Colonic mucosa (tissue), 4 donors: ENCODE measurements at places on chromosomes 16 and 17. TPM values are rescaled to one million over a fixed set of nuclear protein-coding genes. Genes with fewer than 3 reads are reported as not detected.

- H3K4me3 ChIP-seq = no peak overlapping the region
- H3K27ac ChIP-seq = no peak overlapping the region
- no peaks in the 10 kb centered on the region for H3K27me3 ChIP-seq
Observed at GRCh38 chr16:30350134-30350871, 4.8 kb downstream of the CD2BP2 start.

DNA sequence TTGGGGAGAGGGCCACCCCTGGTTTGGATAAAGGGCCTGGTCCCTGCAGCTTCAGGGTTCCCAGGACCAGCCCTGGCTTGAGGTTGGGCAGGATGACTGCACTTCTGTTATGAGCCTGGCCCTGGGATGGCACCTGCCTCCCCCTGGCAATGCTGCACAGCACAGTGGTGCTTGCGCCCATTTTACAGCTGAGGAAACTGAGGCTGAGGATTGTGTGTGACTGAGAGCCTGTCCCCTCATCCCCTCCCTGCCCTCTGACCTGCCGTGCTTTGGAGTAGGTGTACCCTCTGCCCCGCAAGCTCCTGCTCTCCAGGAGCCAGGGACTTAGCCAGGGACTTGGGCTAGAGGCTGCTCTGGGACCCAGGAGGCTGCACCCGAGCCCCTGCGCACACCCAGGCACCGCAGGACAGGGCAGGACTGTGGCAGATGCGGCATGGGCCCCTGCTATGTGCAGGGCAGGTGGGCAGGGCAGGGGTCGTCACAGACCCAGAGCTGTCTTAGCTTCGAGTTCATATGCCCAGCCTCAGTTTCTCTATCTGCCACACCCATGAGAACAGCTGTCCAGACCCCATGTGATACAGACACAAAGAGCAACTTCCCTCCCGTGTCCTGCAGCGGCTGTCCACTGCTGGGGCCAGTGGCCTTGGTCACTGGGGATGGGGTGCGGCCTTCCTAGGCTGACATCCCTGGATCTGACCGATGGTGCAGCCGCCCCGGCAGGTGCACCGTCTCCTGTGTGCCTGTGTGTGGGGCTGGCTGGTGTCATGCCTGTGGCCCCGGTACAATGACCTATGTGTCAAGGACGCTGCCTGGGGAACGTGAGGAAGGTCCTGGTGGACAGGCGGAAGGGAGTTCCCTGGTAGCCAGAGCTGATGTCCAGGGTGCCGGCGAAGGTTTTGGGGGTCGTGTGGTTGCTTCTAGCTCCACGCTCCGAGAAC is 36.6 kb downstream of the BAHCC1 start:
- no peak for DNase-seq
- H3K4me1 ChIP-seq = peaks cover 29% of the 10 kb centered on the region
- no peaks in the 10 kb centered on the region for H3K36me3 ChIP-seq
- no peak overlapping the region for H3K27ac ChIP-seq
- no peak overlapping the region for H3K4me3 ChIP-seq

DNA sequence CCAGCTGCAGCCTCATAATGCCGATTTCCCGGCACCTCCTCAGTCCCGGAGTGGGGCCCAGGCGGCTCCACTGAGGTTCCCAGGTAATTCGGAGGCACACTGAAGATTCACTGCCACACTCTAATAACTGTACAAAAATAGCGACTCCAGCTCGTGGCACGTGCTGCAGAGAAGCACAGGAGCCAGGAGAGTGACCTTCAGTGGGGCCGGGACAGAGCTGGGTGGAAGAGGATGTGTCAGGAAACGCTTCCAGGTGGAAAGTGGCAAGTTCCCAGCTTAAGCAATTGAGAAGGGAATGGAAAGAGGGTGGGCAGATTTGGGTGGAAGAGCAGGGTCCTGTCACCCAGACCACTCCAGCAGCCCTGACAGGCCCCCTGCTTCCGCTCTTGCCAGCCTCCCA is 3.1 kb upstream of the TRAP1 start:
- H3K27me3 ChIP-seq = no peaks in the 10 kb centered on the region
- peaks cover 3% of the 10 kb centered on the region for H3K4me1 ChIP-seq
- H3K36me3 ChIP-seq = no peaks in the 10 kb centered on the region
- no peak overlapping the region for H3K27ac ChIP-seq

DNA sequence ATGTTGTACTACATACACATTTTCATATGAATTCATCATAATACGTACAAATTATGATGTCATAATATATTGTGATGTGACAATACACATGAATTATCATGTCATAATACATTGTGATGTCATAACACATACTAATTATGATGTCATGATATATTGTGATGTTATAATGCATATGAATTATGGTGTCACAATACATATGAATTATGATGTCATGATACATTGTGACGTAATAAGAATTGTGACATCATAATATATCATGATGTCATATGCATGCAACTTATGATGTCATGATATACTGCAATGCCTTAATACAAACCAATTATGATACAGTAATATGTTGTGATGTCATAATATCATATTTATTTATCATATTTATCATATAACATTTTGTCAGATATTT is 2074.3 kb downstream of the TP53TG3F start:
- H3K4me3 ChIP-seq = no peak overlapping the region
- H3K36me3 ChIP-seq = no peaks in the 10 kb centered on the region
- no peaks in the 10 kb centered on the region for H3K27me3 ChIP-seq
- no peak for DNase-seq

DNA sequence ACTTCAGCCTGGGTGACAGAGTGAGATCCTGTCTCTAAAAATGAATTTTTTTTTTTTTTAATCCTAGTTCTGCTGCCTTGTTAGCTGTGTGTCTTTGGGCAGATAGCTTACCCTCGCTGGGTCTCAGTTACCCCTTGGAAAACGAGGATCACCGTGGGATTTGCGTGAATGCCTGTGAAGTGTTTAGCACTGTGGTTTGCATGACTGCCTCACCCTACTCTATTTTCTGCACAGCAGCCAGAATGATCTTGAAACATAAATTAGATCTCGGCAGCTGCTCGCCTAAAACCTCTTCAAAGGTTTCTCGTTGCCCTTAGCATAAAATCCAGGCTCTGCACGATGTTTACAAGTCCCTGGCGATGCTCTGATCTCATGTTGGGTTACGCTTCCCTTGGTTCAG is 71.2 kb upstream of the GRIN2A start:
- no peaks in the 10 kb centered on the region for H3K36me3 ChIP-seq
- no peaks in the 10 kb centered on the region for H3K4me1 ChIP-seq
- H3K27ac ChIP-seq = no peak overlapping the region
- H3K27me3 ChIP-seq = no peaks in the 10 kb centered on the region
- DNase-seq = no peak

The SMIM36 gene
- not detected for total RNA-seq

- H3K4me3 ChIP-seq = no peak overlapping the region
- H3K4me1 ChIP-seq = no peaks in the 10 kb centered on the region
- DNase-seq = no peak
Observed at GRCh38 chr17:6941989-6942388, 53.9 kb upstream of the ALOX12 start.

- H3K36me3 ChIP-seq = peaks cover 13% of the 10 kb centered on the region
- H3K4me3 ChIP-seq = no peak overlapping the region
- peaks cover 20% of the 10 kb centered on the region for H3K4me1 ChIP-seq
- H3K27ac ChIP-seq = peak overlapping the region; percentile 55
- H3K27me3 ChIP-seq = no peaks in the 10 kb centered on the region
Observed at GRCh38 chr17:77478281-77478680, 337.5 kb downstream of the SEC14L1 start.

GRCh38 chr16:15051387-15051951 is 4.4 kb downstream of the NTAN1 start:
- H3K4me1 ChIP-seq = no peaks in the 10 kb centered on the region
- no peaks in the 10 kb centered on the region for H3K36me3 ChIP-seq
- no peak for DNase-seq
- no peak overlapping the region for H3K4me3 ChIP-seq
- no peaks in the 10 kb centered on the region for H3K27me3 ChIP-seq
- H3K27ac ChIP-seq = no peak overlapping the region

The KAT2A gene
- 59.8 TPM for total RNA-seq
